ENCODE measurements at places on chromosomes 4 and X.

- no peak for DNase-seq
Observed at GRCh38 chrX:38803588-38804431, 2.6 kb downstream of the MID1IP1 start.

DNA sequence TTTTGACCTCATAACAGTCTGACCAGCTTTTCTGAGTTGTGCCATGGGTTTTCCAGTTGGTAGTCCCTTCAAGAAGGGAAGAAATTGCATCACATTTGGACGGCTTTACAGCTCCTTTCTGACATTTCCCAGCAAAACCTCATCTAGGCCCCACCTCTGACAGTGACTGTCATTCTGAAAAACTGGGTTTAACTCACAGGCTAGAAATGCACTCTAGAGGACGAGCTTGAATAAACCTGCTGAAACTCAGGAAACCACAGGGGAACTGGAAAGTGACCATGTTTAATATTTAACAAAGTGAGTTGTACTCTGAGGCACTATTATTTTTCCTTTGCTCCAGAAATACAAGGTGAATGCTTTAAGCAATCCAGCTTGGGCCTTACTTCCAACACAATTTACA is 434.3 kb upstream of the RASGEF1B start:
- DNase-seq = no peak

DNA sequence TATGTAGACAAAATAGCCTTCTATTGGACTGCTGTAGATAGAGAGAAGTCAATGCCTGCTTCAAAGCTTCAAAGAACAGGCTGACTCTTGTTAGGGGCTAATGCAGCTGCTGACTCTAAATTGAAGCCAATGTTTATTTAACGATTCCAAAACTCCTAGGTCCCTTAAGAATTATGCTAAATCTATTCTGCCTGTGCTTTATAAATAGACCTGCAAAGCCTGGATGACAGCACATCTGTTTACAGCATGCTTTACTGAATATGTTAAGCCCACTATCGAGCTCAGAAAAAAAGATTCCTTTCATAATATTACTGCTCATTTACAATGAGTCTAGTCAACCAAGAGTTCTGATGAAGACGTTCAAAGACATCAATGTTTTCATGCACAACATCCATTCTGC is 54.8 kb upstream of the RBMXL3 start:
- no peak for DNase-seq

GRCh38 chr4:27000820-27001219 is 140.2 kb downstream of the STIM2 start:
- no peak for DNase-seq

- DNase-seq = peak; percentile 65
Observed at GRCh38 chr4:663438-664428, 10.3 kb downstream of the ATP5ME start.

DNA sequence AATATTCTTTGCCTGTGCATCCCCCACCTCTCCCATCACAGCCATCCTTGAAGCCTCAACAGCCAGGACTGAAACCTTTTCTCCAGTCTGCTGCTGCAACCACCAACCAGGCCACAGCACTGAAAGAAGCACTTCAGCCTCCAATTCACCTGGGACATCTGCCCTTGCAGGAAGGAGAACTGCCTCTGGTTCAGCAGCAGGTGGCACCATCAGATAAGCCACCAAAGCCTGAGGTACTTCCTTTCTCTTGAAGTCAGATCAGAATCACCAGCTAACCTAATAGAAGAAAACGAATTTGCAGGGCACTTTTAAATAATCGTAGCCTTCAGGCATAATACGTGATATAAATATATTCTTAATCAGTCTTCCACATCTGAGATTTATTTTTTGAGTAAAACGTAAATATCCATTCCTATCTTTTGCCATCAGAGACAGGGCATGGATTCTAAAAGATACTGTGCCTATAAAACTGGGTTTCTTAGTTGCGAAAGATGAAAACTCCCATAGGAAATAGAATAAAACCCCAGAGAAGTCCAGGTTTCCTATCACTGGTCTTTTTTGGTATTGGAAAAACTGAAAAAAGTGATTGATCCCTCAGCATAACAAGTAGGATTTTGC is 9.5 kb downstream of the AMBN start:
- peak; percentile 27 for DNase-seq

GRCh38 chrX:123834116-123834515 is 25.7 kb upstream of the XIAP start:
- no peak for DNase-seq

DNA sequence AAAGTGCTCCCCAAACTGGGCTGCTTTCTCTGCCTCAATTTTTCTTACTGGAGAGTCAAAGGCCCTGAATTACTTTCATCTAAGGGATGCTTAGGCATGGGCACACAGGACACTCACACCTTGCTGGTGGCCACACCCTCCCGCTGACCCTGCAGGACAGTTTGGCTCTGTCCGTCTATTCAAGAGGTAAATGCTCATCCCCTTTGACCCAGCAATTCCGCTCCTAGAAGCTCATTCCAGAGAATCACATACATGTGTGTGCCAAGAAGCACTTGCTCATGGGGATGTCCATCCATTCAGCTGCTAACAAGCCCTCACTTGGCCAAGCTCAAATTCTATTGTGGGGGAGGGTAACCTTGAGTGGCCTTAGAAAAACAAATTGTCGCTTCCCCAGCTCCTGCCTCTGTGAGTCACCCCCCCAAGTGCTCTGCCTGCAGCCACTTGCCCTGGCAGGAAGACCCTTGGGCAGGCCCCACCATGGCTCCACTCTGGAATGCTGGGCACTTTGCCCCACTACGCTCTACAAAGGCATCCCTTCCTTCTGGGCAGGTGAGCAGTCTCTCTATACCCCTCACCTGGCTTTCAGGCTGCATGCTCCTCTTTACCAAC is 54.5 kb downstream of the HTRA3 start:
- DNase-seq = no peak

DNA sequence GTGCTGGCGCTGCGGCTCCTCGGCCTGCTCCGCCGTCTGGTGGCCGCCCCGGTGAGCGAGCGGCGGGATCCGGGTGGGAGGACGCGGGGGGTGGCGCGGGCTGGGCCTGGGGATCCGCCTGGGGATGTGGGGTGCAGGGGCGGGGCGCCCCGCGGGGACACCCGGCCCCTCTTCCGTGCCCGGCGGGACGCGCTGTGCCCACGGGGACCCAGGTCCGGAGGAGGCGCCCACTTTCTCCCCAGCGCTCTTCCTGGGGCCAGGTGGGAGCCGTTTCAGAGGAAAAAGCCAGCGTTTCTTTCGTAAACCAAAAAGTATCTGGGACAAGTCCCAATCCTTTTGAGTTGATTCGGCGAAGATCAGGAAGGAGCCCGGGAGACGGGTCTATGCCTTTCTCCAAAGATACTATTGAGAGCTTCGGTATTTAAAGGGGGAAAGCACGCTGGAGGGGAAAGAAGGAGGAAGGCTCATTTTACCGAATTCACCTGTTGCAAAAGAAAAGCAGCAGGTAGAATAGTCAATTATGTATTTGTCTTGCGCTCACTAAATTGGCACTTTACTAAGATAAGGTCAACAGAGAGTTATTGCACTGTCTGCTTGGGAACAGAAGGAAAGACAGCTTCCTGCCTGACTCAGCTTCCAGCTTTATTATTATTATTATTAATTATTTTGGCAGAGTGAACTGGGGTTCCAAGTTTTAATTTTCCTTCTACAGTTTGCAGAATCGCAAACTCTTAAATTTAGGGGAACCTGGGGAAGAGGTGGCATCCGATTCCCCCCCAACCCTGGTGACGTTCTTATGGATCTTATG is 81.5 kb upstream of the CD99 start:
- no peak for DNase-seq

GRCh38 chr4:17398035-17398434 is 113.9 kb downstream of the QDPR start:
- no peak for DNase-seq
